ENCODE measurements at places on chromosomes 7 and 10. TPM values are rescaled to one million over a fixed set of nuclear protein-coding genes. Genes with fewer than 3 reads are reported as not detected.

DNA sequence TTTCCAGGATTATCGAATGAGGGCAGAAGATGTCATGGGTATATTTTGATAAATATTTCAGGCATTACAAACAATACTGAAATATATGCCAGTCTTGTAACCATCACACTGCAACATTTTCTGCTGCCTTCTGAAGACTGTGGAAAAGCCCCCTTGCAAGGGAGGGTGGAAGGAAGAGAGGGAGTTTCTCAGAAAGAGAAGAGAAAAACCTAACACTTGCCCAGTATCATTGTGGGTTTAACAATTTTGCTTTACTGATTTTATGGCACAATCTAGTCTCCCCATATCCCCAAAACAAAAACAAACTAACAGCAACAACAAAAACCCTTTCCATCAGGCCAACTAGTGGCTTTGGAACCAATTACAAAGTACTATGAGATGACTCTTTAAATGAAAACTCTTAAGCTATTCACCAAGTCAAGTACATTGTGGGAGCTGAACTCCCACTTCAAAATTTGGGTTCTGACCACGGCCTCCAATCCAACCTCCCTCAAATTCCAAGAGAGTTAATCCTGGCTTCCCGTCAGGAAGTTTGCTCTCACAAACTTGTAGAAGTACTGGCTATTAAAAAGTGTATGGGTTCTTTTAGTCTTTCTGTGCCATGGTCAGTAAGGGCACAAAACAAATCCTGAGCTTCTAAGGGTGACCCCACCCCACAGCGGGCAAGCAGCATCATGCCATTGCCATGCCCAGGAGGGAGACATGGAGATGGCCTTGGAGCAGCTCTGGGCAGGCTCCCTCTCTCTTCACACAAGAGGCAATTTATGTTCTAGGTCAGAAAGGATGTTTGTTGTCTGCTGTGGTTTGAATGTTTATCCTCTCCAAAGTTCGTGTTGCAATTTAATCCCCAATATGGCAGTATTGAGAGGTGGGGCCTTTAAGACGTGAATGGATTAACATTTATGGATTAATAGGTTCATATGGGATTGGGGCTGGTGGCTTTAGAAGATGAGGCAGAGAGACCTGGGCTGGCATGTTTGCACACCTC is 96.3 kb downstream of the JAZF1 start:
- no peaks in the 10 kb centered on the region for H3K27me3 ChIP-seq
- no peaks in the 10 kb centered on the region for H3K36me3 ChIP-seq
- peaks cover 7% of the 10 kb centered on the region for H3K4me1 ChIP-seq
- no peak for ATAC-seq

GHRHR gene
- not detected for total RNA-seq

CYP2C18 gene
- total RNA-seq = not detected

DNA sequence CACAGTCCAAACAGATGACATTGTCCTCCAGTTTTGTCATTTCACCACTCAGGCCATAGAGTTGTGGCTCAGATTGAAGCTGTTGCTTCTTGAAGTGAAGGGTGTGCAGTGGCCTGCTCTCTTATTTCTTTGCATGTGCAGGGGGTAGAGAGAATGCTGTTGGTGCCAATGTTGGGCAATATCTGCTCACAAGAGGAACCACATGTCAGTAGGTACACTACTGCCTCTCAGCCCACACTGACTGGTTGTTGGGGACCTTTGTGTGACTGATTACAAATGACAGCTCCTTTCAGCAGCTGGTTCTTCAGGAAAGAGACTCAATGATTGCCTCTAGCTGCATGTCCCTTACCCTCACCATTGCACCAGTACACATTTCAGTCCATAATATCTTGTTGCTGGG is 21.9 kb upstream of the SFTPA1 start:
- no peaks in the 10 kb centered on the region for H3K4me1 ChIP-seq
- no peak overlapping the region for H3K27ac ChIP-seq
- ATAC-seq = no peak
- peaks cover 7% of the 10 kb centered on the region for H3K27me3 ChIP-seq

RSPH10B gene
- total RNA-seq = 0.11 TPM

ZNF487 gene
- 2.9 TPM for total RNA-seq

- peaks cover 47% of the 10 kb centered on the region for H3K27me3 ChIP-seq
- H3K4me1 ChIP-seq = no peaks in the 10 kb centered on the region
- H3K36me3 ChIP-seq = no peaks in the 10 kb centered on the region
- ATAC-seq = no peak
These were observed 45.6 kb downstream of the JCAD start for GRCh38 chr10:30013757-30014156.

INA gene
- total RNA-seq = 0.13 TPM

DNA sequence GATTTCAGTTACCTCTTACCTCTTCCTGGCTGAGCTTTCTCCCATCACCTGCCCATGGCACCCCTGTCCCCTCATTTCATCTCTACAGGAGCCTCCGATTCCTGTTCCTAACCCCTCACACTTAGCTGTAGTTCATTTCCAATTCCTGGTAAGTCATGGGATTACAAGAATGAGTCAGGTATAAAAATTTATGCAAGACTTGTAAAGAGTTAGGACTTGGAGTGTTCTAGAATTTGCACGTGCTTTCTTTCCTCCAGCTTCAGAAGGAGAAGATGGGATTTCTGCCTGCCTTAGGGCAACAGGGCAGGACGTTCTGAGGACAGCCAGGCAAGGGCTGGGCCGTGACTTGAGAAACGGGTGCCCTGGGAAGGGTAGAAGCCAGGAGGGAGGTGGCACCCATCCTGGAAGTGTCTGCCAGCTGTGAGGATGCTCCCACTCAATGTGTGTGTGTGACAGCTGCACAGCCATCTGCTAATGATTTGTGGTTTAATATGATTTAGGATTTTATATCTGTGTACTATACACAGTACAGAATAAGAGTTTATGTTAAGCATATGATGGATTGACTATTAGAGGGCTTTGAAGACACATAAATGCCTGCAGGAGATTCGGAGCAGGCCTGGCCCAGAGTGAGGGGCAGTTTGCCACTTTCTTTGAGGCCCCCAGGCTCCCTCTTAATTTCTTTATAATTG is 81.5 kb upstream of the VIPR2 start:
- H3K27me3 ChIP-seq = peaks cover 11% of the 10 kb centered on the region
- ATAC-seq = no peak
- H3K4me3 ChIP-seq = no peak overlapping the region
- H3K36me3 ChIP-seq = no peaks in the 10 kb centered on the region
- H3K27ac ChIP-seq = no peak overlapping the region

ARL4A gene
- total RNA-seq = 17.0 TPM

NXPH1 gene
- not detected for total RNA-seq

DNA sequence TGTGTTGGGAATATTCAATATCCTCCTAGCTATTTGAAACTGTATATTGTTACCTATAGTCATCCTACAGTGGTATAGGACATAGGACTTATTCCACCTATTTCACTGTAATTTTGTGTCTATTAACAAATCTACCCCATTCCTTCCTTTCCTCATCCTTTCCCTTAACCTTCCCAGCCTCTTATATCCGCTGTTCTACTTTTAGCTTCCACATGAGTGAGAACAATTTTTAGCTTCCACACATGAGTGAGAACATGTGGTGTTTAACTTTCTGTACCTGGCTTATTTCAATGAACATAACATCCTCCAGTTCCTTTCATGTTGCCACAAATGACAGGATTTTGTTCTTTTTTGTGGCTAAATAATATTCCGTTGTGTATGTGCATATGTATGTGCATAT is 95.9 kb upstream of the FGL2 start:
- H3K27ac ChIP-seq = no peak overlapping the region
- no peaks in the 10 kb centered on the region for H3K4me1 ChIP-seq
- no peak overlapping the region for H3K4me3 ChIP-seq
- ATAC-seq = no peak

GRCh38 chr10:72319416-72320254 is 35.1 kb downstream of the DNAJB12 start:
- no peaks in the 10 kb centered on the region for H3K27me3 ChIP-seq
- H3K27ac ChIP-seq = peak overlapping the region; percentile 96
- peaks cover 21% of the 10 kb centered on the region for H3K36me3 ChIP-seq

DNA sequence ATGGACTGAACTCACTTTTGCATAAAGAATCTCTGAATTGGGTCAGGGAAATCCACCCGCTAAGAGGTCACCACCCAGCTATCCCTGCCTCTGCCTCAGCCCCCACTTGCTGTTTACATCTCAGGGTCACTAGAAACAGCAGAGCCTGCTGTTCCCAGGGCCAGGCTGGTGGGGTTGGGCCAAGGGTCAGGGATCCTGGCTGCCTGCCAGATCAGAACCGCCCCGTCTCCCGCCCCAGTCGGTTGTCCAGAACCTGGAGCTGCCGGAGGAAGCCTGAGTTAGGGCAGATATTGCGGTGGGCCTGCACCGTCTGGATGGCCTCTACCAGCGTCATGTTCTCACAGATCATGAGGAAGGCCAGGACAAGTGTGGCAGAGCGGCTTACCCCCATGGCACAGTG is 17.0 kb upstream of the SAMD8 start:
- no peaks in the 10 kb centered on the region for H3K27me3 ChIP-seq
- no peak for ATAC-seq
- no peak overlapping the region for H3K27ac ChIP-seq
- H3K4me1 ChIP-seq = peaks cover 5% of the 10 kb centered on the region

DNA sequence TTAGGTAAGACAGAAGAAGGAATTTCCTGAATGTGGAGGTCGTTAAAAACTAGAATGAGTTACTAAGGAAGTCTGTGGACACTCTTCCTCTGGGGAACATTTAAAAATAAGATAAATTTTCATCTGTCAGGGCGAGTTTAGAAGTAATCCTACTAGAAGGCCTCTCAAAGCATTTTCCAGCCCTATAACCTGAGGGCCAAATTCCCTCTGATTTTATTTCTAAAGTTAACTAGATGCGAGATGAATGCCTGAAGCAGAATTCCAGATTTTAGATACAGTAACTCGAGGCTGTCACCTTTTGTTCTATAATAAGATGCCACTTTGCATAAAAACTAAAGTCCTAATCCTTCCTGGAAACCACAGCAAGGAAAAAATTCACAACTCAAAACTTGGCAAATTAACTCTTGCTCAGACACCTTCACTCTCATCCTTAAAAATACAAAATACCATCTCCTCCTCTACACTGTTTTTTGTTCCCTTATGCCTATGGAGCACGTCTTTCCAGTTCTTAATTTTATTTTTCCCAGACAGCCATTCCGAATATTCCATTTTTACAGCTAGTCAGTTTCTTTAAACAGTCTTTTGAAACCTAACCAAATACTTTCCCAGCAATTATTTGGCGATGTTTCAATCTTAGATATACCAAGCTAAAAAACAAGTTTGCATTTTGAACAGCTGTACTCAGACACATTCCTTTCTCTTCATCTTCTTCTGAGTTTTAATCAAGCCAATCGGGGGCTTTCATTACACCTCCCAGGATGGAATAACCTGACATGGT is 420.7 kb upstream of the NFE2L3 start:
- H3K36me3 ChIP-seq = no peaks in the 10 kb centered on the region
- no peaks in the 10 kb centered on the region for H3K4me1 ChIP-seq
- H3K4me3 ChIP-seq = no peak overlapping the region
- no peak overlapping the region for H3K27ac ChIP-seq
- no peak for ATAC-seq

- H3K36me3 ChIP-seq = peaks cover 94% of the 10 kb centered on the region
- peak; percentile 98 for ATAC-seq
- peak overlapping the region; percentile 77 for H3K4me3 ChIP-seq
- H3K27ac ChIP-seq = peak overlapping the region; percentile 99
- peaks cover 51% of the 10 kb centered on the region for H3K4me1 ChIP-seq
These were observed 15.5 kb downstream of the CARD11 start for GRCh38 chr7:3028071-3028757.

DNA sequence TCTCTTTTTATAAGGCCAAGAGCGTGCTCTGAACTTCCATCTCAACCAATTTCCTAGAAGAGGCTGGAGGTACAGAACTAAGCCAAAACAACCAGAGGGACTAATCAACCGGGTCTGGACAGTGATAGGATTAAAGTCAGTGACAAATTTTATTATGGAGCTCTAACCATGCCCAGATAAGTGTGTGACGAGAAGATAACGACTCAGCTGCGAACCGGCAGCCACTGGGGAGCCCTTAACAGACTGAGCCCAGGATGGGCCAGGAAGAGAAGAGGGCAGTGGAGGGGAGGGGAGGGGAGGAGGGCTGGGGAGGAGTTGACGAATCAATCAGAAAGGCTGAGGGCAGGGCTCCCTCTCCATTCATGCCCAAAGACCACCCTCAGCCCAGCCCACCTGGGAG is 119.9 kb downstream of the PLXNA4 start:
- no peak for ATAC-seq
- H3K4me3 ChIP-seq = no peak overlapping the region
- no peaks in the 10 kb centered on the region for H3K36me3 ChIP-seq
- peaks cover 15% of the 10 kb centered on the region for H3K4me1 ChIP-seq
- no peaks in the 10 kb centered on the region for H3K27me3 ChIP-seq

CFAP58 gene
- total RNA-seq = 2.2 TPM

GRCh38 chr10:13206546-13207443 is 27.4 kb downstream of the UCMA start:
- no peak overlapping the region for H3K4me3 ChIP-seq
- no peak overlapping the region for H3K27ac ChIP-seq
- peaks cover 61% of the 10 kb centered on the region for H3K36me3 ChIP-seq
- no peaks in the 10 kb centered on the region for H3K27me3 ChIP-seq
- no peaks in the 10 kb centered on the region for H3K4me1 ChIP-seq
- no peak for ATAC-seq

SHTN1 gene
- total RNA-seq = 0.13 TPM

RBP4 gene
- not detected for total RNA-seq

- H3K36me3 ChIP-seq = no peaks in the 10 kb centered on the region
- peaks cover 15% of the 10 kb centered on the region for H3K4me1 ChIP-seq
- no peak for ATAC-seq
- H3K4me3 ChIP-seq = no peak overlapping the region
- peaks cover 15% of the 10 kb centered on the region for H3K27me3 ChIP-seq
These were observed 71.6 kb downstream of the NRP1 start for GRCh38 chr10:33262871-33263270.

- H3K36me3 ChIP-seq = peaks cover 23% of the 10 kb centered on the region
- no peaks in the 10 kb centered on the region for H3K27me3 ChIP-seq
- H3K4me3 ChIP-seq = no peak overlapping the region
- peaks cover 21% of the 10 kb centered on the region for H3K4me1 ChIP-seq
- H3K27ac ChIP-seq = no peak overlapping the region
These were observed 48.0 kb downstream of the CREB3L2 start for GRCh38 chr7:137953665-137954470.

CNTNAP2 gene
- not detected for total RNA-seq

Measured in activated T-helper 17 cell treated with anti-CD3 and anti-CD28 coated beads, Interleukin-2, amount 50 U/mL, for 72 hours (primary cell).